Activated CD4-positive, alpha-beta T cell treated with anti-CD3 and anti-CD28 coated beads, Interleukin-2, amount 50 U/mL, for 4 hours (primary cell): ENCODE measurements at places on chromosomes 3 and 15.
A peak's percentile ranks its signal among the peaks of the same experiment; 100 is the strongest.

DNA sequence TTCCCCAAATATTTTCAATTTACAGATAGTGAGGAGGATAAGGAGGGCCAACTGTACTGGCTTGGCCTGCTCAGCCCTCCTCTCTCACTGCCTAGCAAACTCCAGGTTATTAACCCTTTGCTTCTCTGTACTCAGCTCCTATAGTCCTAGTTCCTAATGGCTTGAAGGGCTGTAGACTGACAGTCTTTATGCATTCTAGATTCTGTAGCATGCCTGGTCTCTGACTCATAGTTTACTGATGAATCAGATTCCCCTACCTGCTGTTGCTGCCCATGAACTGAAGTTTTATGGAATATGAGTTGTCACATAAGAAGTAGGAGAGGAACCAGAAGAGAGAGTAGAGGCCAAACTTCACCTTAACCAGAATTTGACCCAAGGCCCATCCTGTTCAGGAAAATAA lies 27.1 kb upstream of the MAP3K13 start:
- DNase-seq: no peak

DNA sequence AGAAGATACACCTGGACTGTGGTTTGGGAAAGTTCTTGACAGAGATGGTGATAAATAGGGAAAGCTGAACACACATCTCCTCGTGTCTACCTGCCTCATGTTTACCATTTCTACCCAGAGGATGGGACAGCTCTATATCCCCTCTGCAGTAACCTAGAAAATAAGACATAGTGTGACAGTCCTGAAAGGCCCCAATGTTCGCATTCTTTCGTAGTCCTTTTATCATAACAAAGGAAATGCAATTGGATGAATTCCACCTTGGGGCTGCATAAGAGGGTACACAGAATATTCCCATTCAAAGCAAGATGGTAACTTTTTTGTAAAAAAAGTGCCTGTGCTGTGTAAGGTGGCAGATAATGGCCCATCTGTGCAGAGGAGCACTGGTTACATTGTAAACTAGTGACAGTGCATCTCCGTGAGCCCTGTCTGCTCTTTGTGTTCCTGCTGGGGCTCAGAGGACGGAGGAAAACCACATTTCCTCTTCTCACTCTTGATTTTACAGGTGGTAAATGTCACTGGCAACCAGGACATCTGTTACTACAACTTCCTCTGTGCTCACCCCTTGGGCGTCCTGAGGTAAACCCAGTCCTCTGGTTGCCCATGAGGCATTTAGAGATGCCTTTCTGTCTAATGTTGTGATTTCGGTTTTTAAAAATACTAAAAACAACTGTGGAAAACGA lies 74.3 kb downstream of the SIDT1 start:
- DNase-seq: peak; percentile 0

DNA sequence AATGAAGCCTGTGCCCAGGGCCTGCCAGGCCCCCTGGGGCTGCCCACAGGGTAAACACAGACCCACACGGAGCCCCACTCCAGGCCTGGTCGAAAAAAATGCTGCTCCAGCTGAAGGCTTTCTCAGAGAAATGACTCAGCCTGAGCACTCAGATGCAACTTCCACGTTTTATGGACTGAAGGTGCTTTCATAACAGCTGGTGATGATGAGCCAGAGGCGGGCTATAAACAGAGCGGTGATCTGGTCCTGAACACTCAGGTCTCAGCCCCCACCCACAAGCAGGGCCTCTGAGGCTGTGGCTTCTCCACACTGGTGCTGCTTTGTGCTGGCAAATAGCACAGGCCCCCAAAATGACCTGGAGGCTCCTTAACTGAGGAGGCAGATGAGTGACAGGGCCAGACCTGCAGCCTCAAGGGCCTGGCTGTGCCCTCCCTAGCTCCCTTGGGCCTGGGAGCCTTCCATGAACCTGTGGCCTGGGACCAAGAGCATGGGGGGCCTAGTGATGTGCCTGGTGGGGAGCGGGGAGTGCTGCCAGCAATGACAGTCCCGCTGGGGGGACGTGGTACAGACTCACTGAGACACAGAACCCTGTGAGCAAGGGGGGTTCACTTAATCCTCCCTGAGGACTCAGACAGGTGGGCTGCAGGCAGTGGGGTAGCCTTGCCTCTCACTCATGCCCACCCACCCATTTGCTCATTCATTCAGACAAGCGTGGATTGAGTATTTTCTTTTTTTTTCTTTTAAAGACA lies 23.0 kb upstream of the FURIN start:
- peak; percentile 23 for DNase-seq

DNA sequence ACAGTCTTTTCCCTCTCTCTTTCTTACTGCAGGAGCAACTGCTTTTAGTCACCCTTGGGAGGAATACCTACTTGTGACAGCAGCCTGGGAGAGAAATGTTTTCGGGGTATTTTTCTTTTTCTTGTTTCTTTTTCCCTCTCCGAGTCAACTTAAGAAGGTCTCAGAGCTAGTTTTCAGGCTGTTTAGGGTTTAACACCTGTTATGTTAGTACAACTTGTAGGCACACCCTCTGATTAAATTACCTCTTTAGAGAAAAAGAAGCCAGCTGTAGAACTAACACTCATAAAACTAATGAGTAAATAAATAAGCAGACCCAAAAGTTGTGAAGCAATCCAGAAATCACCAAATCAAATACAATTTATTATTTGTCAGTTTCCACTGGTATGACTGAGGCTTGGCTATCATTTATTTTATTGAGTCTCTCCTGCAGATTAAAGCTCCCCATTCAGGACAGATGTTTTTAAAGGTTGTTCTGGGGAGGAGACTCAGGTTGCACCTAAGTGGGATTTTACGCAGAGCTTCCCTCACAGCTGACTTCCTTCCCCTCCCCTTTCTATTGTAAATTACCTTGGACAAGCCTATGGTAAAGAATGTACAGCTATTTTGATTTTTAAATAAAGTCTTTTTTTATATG lies 112.5 kb downstream of the FOXB1 start:
- DNase-seq: no peak

DNA sequence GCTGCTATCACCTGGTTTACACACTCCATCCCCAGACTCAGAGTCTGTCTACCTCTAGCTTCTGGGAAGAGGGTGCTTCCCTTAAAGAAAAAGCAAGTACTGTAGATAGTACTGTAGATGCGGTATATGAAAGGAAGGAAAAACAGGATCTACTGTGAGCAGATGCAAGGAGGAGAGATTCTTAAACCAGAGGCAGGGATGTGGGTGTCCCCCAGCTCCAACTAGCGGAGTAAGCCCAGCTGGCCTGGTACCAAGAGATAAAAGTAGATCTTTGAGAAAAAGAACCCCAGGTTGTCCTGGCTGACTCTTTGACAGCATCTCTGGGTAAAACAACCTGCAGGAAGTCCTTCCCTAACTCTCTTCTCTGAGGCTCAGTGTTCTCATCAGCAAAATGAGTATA lies 523.7 kb upstream of the PROK2 start:
- no peak for DNase-seq

DNA sequence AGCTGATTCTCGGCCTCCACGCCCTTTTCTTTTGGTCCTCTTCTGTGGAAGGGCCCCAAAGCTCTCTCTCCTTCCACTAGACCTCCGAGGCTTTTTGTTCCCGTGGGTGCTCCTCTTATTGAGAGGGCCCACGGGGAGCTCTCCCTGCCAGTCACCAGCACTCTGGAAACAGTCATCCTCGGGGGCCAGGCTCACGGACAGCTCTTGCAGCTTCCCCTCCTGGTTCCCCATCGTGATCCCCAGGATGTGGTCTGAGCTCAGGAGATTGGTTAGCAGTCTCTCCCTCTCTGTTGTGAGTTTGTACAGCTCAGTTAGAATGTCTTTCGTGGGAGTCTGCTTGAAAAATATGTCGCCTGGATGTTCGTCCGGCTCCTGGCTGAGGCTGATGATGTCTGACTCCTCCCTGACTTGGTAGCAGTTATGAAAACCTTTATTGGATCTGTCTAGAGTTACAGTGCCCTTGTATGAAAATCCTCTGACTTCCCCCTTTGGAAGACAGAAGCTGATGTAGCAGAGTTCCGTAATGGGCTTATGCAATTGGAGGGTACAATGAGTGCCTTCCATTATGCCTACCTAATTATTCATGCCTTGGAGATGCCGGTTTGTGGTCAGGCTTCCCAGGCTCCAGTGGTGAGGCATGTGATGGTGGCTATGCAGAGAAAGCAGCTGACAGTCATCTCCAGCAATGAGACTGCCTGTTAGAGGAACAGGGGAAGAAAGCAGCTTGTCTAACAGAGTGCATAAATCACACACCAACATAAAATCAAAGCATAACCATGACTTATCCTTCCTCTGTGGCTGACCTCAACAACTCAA lies 40.0 kb downstream of the FMN1 start:
- DNase-seq: no peak

GRCh38 chr3:79005084-79005483 lies 762.7 kb downstream of the ROBO1 start:
- no peak for DNase-seq

DNA sequence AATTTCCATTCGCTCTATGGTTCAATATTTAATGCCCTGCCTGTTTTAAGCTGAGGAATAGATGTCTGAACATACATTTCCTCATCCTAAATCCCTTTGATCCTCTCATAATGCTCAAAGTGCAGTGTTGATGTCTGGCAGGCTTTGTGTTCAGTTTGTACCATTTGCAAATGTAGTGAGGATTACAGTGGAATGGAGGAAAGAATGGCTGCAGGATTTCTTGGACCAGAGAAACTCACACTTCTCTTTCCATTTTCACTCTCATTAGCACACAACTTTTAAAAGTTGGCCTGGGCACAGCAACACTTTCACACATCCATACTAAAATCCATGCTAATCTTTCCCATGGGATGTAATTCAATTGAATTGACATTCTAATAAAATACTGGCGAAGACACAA lies 28.6 kb upstream of the THRB start:
- no peak for DNase-seq

DNA sequence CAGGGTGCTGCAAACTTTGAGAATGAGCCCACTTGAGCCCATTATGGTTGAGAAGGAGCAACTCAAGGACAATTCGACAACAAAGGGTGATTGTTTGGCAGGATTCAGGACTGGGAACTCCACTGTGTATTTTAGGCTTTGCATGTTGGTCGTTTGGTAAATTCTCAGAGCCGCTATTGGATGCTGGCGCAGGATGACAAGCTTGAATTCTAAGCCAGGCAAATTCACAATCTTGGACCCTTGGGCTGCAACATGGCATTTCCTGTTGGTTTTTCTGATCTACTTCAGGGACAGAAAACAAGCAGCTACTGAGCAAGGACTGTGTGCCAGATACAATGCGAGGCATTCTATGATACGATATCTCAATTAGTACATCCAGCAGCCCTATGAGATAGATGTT lies 82.8 kb downstream of the RYR3 start:
- DNase-seq: no peak
